ENCODE measurements at places on chromosomes 1 and 21.

GRCh38 chr1:44628962-44629756, 45.1 kb downstream of the TMEM53 start:
- DNase-seq: no peak

GRCh38 chr1:182602935-182603645, 1.1 kb downstream of the RGS16 start:
- no peak for DNase-seq

DNA sequence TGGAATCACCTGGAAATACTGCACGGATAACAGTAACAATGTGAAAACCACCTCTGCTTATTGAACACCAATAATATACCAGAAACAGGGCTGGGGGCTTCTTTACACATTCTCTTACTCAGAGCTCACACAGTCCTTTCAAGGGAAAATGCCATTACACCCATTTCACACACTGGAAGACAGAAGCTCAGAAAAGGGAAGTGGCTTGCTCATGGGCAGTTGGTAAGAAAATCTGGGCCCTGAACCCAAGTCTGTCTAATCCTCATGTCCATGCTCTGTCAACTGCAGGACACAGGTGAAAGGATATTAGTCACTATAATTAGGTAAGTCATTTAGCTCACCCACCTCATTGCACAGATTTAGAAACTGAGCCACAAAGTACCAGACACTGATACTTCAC, 18.6 kb downstream of the C8A start:
- no peak for DNase-seq

DNA sequence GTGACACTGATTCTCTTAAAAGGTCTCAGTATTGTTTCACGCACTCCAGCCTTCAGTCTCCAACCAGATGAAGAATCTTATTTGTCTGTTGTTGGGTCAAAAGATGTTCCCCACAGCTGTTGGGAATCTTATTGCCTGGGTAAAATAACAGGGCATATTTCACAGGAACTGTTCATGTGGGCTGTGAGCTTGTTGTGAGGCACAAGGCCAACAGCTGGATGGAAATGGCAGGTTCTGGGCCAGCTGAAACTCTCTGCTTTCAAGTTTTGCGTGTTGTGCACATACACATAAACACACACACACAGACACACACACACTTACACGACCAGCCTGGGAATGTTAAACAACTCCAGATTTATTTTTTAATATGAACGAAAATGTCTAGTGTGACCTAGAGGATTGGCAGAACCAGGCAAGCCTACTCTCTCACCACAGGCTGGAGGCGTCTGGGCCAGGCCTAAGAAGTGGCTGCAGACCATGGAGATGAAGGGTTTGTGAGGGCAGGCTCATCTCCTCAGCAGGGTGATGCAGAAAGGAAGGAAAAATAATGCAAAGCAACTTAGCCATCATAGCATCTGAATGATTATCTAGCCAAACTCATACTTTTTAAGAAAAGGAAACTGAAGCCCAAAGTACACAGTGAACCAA, 357.0 kb downstream of the TTLL7 start:
- DNase-seq: no peak

GRCh38 chr21:31752352-31752751, 20.4 kb upstream of the SCAF4 start:
- no peak for DNase-seq

DNA sequence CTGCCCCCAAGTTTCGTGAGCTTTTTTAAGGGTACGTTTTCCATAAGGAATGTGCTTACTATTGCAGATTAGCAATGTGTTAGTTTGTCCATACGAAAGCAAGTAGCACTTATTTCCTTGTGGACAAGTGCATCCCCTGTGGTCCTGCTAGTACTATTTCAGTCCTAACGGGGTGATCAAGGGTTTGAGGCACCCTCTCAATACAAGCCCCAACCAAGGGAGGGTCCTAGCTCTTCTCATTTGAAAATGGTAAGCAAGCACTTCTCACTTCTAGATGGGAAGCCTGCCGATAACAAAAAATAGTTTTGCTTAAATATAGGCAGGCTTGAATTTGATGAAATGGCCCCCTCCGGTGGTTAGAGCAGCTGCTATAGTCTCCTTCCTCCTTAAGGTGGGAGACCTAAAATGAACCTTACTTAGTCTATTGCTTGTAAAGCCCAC, 64.0 kb upstream of the HMCN1 start:
- DNase-seq: no peak

DNA sequence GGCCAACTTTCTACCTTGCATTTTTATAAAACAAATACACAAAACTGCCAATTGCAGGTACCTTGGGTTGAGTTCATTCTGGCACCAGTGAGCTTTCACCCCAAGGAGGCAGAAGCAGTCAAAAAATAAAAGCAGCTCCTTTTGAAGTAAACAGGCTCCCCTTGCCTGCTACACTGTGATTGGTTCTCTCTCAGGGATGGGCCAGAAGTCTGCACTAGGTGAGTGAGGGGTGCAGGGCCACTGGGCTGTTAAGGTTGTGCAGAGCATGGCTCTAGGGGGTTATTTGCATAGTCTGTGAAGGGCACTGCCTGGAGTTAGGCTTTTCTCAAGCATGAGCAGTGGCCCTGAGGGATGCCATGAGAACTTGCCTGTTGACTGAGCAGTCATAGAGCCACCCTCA, 39.1 kb downstream of the AKNAD1 start:
- no peak for DNase-seq

DNA sequence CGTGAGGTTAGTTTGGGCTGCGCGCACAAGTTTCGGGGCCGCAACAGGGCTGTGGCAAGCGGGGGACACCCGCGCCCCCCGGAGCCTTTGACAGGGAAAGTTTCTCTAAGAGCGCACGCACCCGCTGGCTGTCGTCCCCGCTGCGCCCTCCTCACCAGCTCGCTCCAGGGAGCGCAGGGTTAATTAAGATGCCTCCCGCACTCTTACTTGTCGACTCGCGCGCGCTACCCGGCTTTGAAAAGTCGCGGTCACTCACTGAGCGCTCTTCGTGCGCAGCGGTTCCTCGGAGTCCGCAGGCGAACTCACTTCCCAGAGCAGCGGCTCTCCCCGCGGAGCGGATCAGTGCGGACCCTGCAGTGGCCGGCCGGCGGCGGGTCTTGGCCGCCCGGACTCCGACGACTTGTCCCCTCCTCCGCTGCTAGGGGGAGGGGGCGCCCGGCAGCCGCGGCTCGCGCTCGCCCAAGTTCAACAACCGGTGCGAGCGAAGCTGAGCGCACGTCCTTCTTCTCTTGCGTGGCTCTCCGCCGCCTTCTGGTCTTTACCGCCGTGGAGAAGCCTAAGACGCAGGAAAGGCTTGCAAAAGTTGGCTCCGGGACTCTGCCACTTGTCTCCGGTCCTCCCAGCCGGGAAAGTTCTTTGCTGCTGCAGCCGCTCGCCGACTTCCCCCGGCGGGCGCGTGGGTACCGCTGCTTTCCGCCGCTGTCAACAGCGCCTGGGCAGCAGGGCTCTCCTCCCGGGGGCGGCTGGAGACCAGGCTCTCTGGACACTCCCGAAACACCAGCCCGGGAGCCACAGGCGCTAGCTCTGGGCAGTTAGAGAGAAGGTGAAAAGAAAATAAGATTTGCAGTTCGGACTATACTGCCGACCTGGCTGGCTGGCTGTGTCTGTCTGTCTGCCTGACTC, 506 bp downstream of the JUN start:
- no peak for DNase-seq

DNA sequence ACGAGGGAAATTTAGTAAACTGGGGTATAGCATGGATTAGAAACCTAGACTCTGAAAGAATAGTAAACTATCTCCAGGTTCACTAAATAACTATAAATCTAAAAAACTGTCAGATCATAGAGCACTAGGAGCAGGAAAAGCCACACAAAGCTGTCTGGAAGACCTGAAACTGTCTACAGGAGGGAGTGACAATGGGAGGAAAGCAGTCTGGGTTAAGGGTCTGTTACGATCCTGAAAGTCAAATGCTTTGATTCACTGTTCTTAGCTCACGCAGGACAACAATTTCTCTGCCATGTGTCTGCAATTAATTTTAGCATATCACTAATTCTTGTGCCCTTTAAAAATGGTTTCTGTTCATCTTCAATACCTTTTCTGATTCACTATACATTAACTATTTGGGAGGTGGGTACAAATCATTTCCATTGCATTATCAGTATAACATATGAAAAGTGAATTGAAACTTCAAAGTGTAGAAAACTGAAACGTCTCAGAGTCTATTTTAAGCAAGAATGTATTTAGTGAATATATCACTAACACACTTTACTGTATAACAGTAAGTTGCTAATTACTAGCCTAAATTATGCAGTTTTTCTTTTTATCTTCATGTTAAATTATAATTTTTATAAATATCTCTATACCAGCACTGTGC, 18.4 kb downstream of the CEP170 start:
- DNase-seq: no peak

- DNase-seq: no peak
Observed at GRCh38 chr21:20452935-20453334, 545.3 kb upstream of the NCAM2 start.

GRCh38 chr1:105137543-105138457, 1388.1 kb downstream of the AMY1C start:
- no peak for DNase-seq

DNA sequence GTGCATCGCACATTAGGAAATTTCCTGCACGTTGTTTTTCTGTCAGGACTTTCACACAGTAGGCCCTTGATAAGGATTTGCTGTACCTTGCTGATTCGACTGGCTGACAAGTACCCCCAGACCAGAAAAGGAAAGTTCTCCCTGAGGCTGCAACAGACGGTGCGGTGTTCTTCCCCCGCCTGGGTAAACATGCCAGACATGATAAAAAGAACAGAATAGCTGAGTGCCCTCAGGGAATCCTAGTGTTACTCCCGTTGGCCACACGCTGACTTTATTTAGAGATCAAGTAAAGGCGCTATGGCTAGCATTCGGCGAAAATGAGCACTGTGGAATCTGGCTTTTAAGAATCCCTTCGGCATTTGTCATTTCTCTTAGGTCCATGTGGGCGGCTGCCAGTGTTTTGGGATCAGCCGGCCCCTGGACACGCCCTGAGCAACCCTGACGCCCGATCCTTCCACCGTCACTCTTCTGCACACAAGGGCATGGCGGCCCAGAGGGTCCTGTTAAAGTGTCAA, 607.7 kb downstream of the KIF26B start:
- no peak for DNase-seq

GRCh38 chr1:236301080-236301957, 19.6 kb upstream of the ERO1B start:
- no peak for DNase-seq

GRCh38 chr1:230127105-230128054, 60.3 kb downstream of the GALNT2 start:
- DNase-seq: peak; percentile 34

DNA sequence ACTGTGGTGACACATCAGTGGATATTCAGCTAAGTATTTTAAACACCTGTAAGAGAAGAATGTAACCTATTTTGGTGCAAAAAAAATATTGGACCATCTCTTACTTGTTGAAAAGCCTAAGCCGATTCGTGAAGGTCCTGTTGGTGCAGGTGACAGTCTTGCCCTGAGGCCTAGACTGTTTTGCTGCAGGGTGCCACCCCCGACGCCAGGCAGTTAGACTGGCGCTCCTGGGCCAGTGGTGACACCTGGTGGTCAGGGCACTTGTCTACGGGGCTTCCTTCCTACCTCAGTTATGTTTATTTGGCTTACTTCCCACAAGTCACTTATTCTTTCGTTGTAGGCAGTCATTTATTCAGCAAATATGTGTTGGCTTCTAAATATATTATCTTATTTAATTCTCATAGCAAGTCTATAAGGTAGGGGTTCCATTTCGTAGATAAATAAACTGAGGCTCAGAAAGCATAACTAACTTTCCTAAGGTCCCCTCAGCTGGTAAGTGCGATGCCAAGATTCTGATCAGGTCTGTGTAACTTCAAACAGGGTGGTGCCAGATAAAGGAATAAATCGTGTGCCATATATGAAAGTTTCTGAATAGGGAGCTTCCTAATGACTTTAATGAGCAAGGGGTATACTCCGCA, 1.9 kb downstream of the EEIG2 start:
- DNase-seq: peak; percentile 66

DNA sequence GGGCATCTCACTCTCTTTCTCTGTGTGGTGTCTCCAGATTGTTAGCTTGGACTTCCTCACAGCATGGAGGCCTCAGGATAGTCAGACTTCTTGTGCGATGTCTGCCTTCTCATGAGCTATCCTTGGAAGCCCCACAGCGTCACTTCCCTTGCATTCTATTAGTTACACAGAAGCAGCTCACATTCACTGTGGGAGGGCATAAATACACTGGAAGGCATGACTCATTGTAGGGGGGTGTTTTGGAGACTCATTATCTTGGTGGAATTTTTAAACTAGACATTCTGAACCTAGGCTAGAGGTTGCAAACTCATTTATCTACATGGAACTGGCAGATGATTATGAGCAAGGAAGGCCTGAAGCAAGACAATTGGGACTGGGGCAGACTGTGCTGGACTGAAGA, 21.4 kb upstream of the FASLG start:
- no peak for DNase-seq

GRCh38 chr1:113217447-113218208, 144.6 kb downstream of the LRIG2 start:
- DNase-seq: no peak

- no peak for DNase-seq
Observed at GRCh38 chr1:25477448-25478034, 46.8 kb downstream of the MACO1 start.

DNA sequence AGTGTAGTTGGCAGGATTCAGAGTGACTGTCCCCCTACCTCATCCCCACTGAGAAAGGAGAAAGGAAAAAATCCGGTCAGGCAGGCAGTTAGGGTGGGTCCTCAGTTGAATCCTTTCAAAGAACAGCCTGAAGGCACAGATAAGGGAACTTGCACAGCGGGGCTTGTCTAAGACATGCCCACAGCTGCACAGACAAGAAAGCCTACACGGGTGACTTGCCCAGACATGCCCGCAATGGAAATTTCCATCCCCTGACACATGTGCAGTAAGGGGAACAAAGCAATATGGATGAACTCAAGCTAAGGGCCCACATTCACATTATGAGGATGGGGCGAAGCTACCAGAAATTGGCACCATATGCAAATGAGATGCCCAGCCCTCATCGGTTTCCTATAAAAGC, 82.5 kb downstream of the DESI2 start:
- no peak for DNase-seq

GRCh38 chr1:14217384-14217783, 381.1 kb upstream of the KAZN start:
- no peak for DNase-seq

DNA sequence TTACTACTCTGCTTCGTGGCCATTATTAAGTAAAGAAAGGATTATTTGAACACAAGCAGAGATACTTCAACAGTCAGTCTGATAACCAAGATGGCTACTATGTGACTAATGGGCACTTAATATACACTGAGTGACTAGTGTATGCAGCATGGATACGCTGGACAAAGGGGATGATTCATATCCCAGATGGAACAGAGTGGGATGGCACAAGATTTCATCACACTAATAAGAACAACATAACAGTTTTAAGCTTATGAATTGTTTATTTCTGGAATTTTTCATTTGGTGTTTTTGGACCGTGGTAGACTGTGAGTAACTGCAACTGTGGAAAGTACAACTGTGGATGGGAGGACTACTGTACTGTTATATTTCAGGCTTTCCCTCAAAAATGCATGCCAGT, 9.4 kb downstream of the ZCCHC17 start:
- no peak for DNase-seq
